ENCODE measurements at places on chromosomes 7 and 10.
A peak's percentile ranks its signal among the peaks of the same experiment; 100 is the strongest.

- DNase-seq = no peak
Observed at GRCh38 chr10:79488336-79488735, 24.0 kb upstream of the EIF5AL1 start.

DNA sequence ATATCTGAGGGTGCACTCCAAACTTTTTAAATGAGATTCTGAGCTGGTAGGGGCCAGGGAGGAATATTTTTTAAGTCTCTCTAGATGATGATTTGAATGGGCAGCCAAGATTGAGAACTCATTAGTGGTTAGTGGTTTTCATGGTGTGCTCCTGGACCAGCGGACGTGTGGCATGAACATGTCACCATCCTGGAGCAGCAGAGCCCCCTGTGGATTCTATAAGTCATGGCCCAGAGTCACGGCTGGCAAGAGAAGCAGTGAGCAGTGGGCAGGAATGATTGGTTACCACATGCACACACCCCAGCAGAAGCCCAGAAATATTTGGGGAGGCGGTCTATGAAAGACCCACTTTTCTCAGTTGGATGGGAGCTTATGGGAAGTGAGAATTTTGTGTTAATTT, 21.2 kb upstream of the UCN3 start:
- no peak for DNase-seq

DNA sequence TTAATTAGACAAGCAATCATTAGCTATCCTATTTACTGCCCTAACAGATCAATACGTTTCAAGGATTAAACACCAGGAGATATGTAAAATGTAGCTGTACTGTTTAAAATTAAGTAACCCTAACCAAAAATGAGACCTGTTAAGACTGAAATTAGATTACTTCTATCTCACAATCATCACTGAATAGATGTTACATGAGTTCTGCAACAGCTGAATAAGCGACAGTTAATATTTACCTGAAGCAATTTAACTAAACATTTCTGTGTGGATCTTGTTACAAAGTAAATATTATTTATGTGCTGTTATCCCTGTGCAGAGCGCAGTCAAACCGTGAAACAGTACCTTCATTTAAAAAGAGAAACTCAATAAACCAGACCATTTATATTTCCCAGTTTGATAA, 122.5 kb downstream of the RELN start:
- no peak for DNase-seq

DNA sequence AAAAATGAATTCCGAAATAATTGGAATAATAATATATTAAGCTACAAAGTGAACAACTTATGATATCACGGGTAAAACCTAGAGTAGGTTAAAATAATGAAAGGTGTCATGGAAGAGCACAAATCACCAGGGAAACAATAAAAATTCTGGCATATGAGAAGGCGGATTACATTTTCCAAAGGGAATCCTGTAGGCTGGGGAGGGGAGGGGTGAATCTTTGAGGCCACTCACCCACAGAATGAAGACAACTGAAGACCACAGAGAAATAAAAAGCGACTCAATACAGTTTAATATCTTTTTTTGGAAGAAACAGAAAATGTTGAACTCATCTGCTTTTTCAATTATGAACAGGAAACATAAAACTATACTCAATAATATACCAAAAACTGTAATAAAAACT, 129.4 kb upstream of the HPS1 start:
- DNase-seq = no peak

DNA sequence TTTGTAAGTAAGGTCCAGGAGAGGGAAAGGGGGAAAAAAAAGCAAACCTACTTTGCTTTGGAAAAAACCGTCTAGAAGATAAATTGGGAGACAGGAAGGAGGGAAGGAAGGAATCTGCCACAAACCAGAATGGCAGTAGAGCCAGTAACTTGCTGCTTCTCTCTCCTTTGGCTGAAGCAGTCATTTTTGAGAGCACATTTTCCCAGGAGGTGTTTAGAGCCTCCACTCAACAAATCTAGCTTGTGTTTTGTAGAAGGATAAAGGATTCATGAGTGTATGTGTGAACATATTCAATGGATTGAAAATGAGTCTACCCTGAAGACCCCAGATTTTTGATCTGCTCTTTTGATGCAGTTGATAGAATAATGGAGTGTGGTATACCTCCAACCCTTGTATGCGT, 2.6 kb downstream of the NRG3 start:
- no peak for DNase-seq

- DNase-seq = no peak
Observed at GRCh38 chr10:88499569-88500470, 83.3 kb downstream of the RNLS start.

DNA sequence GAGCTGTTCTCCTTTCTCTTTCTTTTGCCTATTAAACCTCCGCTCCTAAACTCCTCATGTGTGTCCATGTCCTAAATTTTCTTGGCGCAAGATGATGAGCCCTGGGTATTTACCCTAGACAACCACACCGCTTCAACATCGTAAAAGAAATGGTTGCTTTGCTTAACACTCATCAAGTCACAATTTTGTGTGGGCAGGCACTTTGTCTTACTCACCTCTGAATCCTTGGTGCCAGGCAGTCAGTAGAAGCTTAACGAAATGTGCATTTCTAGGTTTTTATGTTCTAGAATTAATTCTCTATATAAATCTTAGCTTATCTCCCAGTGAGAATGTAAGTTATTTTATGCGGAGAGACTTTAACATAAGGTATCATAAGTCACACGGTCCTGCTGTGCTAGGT, 478.7 kb downstream of the CALN1 start:
- no peak for DNase-seq

DNA sequence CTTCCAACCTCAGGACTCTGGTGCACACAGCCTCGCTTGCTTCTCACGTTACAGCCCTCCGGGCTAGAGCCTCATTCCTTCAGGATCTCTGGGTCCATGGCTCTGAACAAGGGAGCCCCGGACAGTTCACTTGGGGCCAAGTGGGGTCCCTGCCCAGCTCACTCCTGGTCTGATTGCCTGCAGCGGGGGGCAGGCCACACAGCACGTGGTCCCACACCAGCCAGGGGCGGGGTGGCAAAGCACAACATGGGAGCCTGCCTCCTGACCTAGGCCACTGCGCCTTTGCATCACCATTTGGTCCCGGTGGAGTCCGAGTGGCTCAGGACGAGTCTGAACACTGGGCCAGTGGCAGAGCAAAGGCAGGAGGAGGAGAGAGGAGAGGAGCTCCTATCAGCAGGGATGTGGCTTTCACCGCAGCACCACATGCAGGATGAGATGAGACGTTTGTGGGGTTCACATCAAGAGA, 13.4 kb upstream of the CRYGN start:
- DNase-seq = peak; percentile 58

DNA sequence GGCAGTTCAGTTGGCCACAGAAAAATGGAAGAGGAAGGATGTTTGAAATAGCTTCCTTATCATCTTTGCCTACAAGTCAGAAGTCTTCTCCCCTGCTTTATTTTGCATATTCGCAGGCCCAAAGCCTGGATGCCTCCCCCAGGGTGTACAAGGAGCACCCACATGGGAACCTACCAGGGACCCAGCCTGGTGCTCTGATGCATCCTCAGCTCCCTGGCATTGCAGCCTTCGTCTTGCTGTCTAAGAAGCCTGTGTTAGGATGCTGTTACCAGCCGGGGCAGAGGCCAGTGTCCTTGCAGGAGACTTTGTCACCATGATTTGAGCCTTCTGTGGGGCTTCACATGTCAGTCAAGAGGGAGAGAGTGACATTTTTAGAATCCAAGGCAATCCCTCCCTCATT, 27.0 kb upstream of the GPR26 start:
- DNase-seq = peak; percentile 17

DNA sequence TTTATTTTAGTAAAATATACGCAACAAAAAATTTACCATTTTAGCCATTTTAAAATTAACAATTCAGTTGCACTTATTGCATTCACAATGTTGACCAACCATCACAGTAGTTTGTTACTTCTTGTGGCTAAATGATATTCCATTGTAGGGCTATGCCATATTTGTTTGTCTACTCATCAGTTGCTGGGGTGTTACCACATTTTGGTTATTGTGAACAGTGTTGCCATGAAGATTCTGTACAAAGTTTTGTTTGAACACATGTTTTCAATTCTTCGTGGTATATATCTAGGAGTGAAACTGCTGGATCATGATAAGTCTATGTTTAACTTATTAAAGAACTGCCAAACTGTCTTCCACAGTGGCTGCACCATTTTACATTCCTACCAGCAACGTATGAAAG, 46.3 kb upstream of the ZNF365 start:
- no peak for DNase-seq

GRCh38 chr10:79304479-79305087, 42.7 kb upstream of the PPIF start:
- no peak for DNase-seq

DNA sequence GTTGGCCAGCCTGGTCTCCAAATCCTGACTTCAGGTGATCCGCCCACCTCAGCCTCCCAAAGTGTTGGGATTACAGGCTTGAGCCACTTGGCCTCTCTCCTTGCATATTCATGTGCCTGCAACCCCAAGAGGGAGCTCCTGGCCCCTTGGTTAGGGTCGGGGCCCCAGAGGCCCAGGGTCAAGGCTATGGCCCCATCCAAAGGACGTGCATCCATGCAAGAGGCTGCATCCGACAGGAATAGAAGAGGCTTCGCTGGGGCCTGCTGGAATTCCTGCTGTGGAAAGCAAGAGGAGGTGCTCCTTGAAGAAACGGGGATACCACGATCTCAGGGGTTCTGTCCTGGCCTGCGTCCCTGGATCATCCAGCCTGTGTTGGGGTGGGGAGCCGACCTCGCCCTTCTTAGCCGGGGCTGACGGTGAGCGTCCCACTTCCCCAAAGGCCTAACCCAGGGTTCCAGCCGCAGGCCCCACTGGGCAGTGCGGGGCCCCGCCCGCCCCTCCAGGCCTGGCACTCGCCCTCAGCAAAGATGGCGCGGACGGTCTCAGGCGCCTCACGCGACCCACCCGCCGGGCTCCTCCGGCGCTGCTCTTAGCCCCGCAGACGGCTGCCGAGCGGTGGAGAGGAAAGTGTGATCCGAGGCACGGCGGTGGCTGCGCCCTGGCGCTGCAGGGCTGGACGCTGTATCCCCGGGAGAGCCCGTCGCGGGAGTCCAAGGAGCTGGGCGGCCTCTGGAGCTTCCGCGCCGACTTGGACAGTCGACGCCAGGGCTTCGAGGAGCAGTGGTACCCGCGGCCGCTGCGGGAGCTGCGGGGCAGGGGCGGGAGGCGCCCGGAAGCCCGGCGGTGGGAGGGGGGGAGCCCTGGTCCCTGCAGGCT, 54.7 kb downstream of the ZNF727 start:
- DNase-seq = no peak

DNA sequence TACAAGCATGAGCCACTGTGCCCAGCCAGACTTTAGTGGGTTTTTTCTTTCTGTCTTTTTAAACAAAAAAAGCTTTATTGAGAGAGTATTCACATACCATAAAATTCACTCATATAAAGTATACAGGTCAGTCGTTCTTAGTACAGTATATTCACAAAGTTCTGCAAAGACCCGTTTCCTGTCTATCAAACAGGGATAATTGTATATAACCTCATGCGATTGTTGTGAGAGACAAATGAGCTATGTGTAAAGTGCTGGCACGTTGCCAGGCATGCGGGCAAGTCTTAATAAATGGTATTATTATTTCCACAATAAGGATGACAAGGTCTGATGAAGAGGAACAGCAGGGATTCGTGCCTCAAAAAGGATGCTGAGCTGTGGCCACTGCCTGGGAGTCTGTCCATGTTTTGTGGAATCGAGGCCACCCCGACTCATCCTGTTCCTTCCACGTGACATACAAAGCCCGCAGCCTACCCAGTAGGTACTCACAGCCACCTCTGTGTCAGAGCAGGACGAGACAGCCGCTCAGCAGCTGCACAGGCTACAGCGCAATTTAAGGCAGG, 51.6 kb downstream of the SMKR1 start:
- no peak for DNase-seq

- no peak for DNase-seq
Observed at GRCh38 chr10:16857419-16857818, 40.2 kb upstream of the RSU1 start.
